T-helper 17 cell (primary cell): ENCODE measurements at places on chromosomes 1 and 21.

DNA sequence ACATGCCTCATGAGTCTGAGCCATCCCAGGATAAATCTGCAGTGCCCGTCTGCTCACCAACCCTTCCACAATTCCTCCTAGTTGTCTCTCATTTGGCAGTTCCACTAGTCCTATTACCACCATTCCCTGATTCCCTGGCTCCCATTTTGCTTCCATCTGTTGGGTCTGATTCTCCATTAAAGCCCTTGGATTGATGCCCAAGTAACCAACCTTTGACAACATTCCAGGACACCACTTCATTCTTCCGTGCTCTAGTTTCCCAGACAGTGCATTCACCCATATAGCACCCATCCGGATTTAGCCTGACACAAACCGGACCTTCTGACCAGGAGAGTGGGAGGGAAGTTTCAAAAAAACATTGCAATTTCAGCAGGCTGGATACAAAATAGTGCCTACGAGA, 189.4 kb upstream of the PALMD start:
- peaks cover 28% of the 10 kb centered on the region for H3K27me3 ChIP-seq
- H3K27ac ChIP-seq: no peak overlapping the region
- H3K4me1 ChIP-seq: peaks cover 4% of the 10 kb centered on the region
- peaks cover 2% of the 10 kb centered on the region for H3K36me3 ChIP-seq
- no peak overlapping the region for H3K4me3 ChIP-seq

GRCh38 chr1:114549137-114549536, 32.3 kb downstream of the BCAS2 start:
- H3K4me3 ChIP-seq: no peak overlapping the region
- H3K27ac ChIP-seq: no peak overlapping the region
- H3K36me3 ChIP-seq: no peaks in the 10 kb centered on the region
- DNase-seq: no peak
- peaks cover 16% of the 10 kb centered on the region for H3K27me3 ChIP-seq

GRCh38 chr1:228268881-228269265, 61.0 kb downstream of the OBSCN start:
- H3K4me1 ChIP-seq: peaks cover 14% of the 10 kb centered on the region
- DNase-seq: no peak
- H3K4me3 ChIP-seq: no peak overlapping the region
- H3K27ac ChIP-seq: no peak overlapping the region
- peaks cover 2% of the 10 kb centered on the region for H3K36me3 ChIP-seq
- no peaks in the 10 kb centered on the region for H3K27me3 ChIP-seq

DNA sequence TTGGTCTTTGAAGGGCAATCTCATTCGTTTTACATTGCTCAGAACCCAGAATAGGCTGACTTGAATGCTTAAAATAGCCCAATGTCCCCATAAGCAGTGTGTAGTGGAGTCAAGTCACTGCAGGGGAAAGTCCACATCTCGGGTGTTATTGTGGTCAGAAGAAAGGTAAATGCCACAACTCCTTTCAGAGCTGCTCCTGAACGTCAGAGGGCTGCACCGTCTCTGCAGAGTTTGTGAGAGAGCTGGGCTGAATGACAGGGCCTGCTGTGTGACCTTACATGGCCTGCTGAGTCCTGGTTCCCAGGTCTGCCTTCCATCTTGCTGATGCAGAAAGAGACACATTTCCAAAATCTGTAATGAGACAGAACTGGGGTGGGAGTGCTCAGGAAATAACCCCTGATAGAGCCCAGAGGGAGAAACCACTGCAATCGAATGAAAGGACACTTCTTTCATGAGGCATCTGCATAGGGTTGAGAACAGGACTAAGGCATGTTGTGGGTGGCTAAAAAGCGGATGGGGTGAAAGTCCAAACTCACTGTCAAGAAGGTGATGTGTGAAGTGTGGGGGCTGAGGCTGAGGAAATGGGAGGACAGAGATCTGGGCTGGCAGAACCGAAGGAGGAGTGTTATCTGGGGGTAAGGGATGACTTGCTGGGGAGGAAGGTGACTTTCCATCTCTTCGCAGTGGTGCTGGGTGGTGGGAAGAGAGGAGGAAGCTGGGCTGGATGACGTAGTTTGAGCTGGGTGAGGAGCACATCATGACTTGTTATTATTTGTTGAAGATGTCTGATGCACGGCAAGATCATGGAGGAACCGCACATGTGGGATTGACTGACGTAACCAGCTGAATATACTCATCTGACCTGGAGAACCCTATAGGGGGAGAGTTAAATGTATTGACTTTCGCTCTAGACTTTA, 33.7 kb downstream of the XCL2 start:
- H3K36me3 ChIP-seq: peaks cover 3% of the 10 kb centered on the region
- DNase-seq: no peak
- H3K4me3 ChIP-seq: no peak overlapping the region

DNA sequence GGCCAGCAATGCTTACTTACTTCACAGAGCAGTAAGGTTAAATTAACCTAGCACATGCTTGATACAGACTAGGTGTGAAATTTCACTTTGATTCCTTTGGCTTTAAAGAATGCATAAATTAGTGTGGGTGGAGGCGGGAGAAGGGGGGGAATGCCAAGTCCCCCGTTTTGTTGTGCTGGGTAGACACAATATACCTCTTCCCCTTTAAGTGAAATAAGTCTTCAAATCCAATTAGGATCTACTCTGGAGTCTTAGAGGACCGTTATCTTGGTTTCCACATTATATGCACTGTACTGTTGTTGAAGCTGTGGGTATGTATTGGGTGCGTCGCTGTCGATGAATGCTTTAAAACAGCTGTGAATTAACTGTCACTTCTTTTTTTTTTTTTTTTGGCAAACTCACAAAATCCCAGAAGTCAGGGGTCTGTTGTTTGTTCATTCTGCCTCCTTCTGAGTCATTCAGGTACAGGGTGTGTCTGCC, 1.6 kb upstream of the S1PR1 start:
- H3K36me3 ChIP-seq: peaks cover 23% of the 10 kb centered on the region
- no peaks in the 10 kb centered on the region for H3K27me3 ChIP-seq
- no peak for DNase-seq

DNA sequence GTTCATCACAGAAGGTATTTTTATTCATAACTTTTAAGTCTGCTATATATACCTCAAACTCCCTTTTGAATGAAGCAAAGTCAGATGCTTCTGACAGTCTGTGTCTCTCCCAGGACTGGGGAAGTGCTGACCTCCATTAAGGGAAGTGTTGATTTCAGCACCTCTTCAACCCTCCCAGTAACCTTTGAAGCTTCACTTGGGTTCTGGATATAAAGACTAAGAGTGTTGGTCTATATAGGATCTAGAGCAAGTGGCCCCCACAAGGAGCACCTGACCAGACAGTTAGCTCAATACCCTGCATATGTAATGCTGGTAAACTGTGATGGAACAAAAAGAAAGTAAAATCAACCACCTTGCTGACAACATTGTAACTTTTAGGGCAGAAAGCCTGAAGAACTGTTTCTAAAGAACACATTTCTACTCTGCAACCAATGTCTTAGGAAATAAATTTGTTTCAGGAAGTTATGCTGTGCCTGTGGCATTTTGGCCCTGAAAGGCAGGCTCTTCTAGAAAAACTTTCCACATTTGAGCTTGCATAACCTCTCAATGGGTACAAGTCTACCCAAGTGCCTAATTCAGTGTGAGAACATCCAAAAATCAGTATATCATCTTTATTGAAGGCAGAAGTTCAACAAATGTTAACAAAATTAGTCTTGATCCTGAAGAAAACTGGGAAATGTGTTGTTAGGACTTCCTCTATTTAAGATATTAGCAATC, 865 bp upstream of the PTPN22 start:
- H3K4me3 ChIP-seq: peak overlapping the region; percentile 91
- peaks cover 50% of the 10 kb centered on the region for H3K4me1 ChIP-seq
- H3K36me3 ChIP-seq: peaks cover 3% of the 10 kb centered on the region
- H3K27ac ChIP-seq: peak overlapping the region; percentile 82
- no peak for DNase-seq

- DNase-seq: no peak
- H3K27me3 ChIP-seq: peaks cover 18% of the 10 kb centered on the region
- no peak overlapping the region for H3K4me3 ChIP-seq
- peaks cover 3% of the 10 kb centered on the region for H3K4me1 ChIP-seq
These were observed 4.7 kb downstream of the CCDC190 start for GRCh38 chr1:162856260-162856659.

GRCh38 chr1:232472485-232473041, 157.4 kb downstream of the SIPA1L2 start:
- no peak for DNase-seq
- H3K27ac ChIP-seq: no peak overlapping the region
- no peak overlapping the region for H3K4me3 ChIP-seq
- peaks cover 3% of the 10 kb centered on the region for H3K36me3 ChIP-seq
- H3K4me1 ChIP-seq: no peaks in the 10 kb centered on the region
- H3K27me3 ChIP-seq: no peaks in the 10 kb centered on the region

- no peak overlapping the region for H3K27ac ChIP-seq
- no peak overlapping the region for H3K4me3 ChIP-seq
- no peaks in the 10 kb centered on the region for H3K27me3 ChIP-seq
- H3K4me1 ChIP-seq: peaks cover 24% of the 10 kb centered on the region
- DNase-seq: no peak
These were observed 9.5 kb downstream of the RNU1-2 start for GRCh38 chr1:16905110-16905867.

DNA sequence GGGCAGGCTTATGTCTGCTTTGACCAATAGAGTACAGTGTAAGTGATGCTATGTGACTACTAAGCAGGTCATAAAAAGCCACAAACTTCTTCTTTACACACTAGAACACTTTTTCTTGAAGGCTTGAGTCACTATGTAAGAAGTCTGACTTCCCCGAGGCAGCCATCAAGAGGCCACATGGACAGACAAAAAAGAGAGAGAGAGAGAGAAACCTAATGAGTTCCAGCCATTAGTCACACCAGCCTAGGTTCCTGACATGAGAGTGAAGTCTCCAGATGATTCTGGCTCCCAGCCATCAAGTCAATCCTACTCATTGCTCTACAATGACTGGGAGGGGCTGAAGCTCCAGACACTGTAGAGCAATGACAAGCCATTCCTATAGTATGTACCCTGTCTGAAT, 101.4 kb downstream of the LHX9 start:
- no peaks in the 10 kb centered on the region for H3K36me3 ChIP-seq
- no peaks in the 10 kb centered on the region for H3K27me3 ChIP-seq
- no peak overlapping the region for H3K27ac ChIP-seq

- H3K4me1 ChIP-seq: no peaks in the 10 kb centered on the region
- H3K27ac ChIP-seq: no peak overlapping the region
- peaks cover 3% of the 10 kb centered on the region for H3K36me3 ChIP-seq
- H3K4me3 ChIP-seq: no peak overlapping the region
These were observed 31.0 kb downstream of the PALMD start for GRCh38 chr1:99676876-99677275.

DNA sequence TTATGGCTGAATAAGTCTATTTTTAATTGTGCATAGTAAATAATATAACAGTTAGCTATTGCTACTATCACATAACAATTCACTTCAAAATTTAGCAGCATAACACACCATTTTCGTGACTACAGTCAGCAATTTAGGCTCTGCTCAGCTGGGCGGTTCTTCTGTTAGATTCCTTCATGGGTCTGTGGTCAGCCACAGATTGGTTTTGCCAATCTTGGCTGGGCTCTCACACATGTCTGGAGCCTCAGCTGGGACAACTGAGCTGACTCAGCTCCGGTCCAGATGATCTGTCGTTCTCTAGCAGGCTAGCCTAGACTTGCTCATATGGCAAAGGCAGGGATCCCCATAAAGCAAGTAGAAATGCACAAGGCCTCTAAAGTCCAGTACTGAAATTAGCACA, 15.1 kb upstream of the CDC42BPA start:
- H3K27me3 ChIP-seq: peaks cover 25% of the 10 kb centered on the region
- H3K4me1 ChIP-seq: no peaks in the 10 kb centered on the region
- DNase-seq: no peak
- H3K36me3 ChIP-seq: no peaks in the 10 kb centered on the region
- H3K4me3 ChIP-seq: no peak overlapping the region
- no peak overlapping the region for H3K27ac ChIP-seq

DNA sequence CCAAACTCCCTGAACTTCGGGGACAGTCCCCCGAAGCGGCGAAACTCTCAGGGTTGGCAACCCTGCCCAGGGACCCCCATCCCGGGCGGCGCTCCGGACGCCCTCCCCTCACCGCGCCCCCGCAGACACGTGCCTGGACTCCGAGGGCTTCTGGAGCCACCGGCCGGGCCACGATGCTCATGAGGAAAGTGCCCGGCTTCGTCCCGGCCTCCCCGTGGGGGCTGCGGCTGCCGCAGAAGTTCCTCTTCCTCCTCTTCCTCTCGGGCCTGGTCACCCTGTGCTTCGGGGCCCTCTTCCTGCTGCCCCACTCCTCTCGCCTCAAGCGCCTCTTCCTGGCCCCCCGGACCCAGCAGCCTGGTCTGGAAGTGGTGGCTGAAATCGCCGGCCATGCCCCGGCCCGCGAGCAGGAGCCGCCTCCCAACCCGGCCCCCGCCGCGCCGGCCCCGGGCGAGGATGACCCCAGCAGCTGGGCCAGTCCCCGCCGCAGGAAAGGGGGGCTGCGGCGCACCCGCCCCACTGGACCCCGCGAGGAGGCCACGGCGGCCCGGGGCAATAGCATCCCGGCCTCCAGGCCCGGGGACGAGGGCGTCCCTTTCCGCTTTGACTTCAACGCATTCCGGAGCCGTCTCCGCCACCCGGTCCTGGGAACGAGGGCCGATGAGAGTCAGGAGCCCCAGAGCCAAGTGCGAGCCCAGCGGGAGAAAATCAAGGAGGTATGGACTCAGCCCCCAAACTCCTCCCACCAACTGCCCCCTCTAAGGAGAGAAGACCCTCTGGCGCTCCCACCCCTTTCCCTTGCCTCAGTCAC, 1.2 kb downstream of the MAN1C1 start:
- peaks cover 53% of the 10 kb centered on the region for H3K4me1 ChIP-seq
- peak overlapping the region; percentile 96 for H3K4me3 ChIP-seq
- H3K27me3 ChIP-seq: no peaks in the 10 kb centered on the region
- H3K27ac ChIP-seq: peak overlapping the region; percentile 95
- no peak for DNase-seq
- peaks cover 2% of the 10 kb centered on the region for H3K36me3 ChIP-seq

GRCh38 chr1:98706173-98706843, 44.8 kb downstream of the SNX7 start:
- H3K27ac ChIP-seq: no peak overlapping the region
- H3K27me3 ChIP-seq: no peaks in the 10 kb centered on the region
- H3K4me3 ChIP-seq: no peak overlapping the region

GRCh38 chr1:83931658-83932253, 67.2 kb downstream of the TTLL7 start:
- no peak overlapping the region for H3K27ac ChIP-seq
- no peaks in the 10 kb centered on the region for H3K36me3 ChIP-seq
- H3K27me3 ChIP-seq: peaks cover 11% of the 10 kb centered on the region
- DNase-seq: no peak
- peaks cover 8% of the 10 kb centered on the region for H3K4me1 ChIP-seq

DNA sequence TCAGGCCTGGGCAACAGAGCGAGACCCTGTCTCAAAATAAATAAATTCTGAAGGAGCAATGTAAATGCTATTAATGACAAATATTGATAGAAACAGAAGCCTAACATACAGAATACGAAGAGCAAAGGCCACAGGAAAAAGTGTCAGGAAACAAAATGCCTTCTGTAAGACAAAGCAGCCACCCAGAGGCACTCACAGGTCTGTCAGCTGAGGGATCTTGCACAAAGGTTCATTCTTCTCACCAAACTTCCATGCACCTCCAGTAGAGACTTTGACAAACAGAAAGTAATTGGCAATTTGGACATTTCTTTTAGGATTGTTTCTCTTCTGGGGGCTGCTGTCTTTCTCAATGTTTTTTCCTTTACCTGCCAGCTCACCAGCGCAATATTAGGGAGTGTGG, 1.2 kb upstream of the ALDH9A1 start:
- no peaks in the 10 kb centered on the region for H3K27me3 ChIP-seq
- H3K27ac ChIP-seq: no peak overlapping the region
- DNase-seq: no peak

- no peak overlapping the region for H3K4me3 ChIP-seq
- no peaks in the 10 kb centered on the region for H3K36me3 ChIP-seq
- H3K27ac ChIP-seq: peak overlapping the region; percentile 66
- peaks cover 14% of the 10 kb centered on the region for H3K4me1 ChIP-seq
- H3K27me3 ChIP-seq: no peaks in the 10 kb centered on the region
These were observed 102.7 kb upstream of the IVNS1ABP start for GRCh38 chr1:185419718-185420117.
